NCI-H1048 (cell line): ENCODE measurements at places on chromosomes 6 and 20.

DNA sequence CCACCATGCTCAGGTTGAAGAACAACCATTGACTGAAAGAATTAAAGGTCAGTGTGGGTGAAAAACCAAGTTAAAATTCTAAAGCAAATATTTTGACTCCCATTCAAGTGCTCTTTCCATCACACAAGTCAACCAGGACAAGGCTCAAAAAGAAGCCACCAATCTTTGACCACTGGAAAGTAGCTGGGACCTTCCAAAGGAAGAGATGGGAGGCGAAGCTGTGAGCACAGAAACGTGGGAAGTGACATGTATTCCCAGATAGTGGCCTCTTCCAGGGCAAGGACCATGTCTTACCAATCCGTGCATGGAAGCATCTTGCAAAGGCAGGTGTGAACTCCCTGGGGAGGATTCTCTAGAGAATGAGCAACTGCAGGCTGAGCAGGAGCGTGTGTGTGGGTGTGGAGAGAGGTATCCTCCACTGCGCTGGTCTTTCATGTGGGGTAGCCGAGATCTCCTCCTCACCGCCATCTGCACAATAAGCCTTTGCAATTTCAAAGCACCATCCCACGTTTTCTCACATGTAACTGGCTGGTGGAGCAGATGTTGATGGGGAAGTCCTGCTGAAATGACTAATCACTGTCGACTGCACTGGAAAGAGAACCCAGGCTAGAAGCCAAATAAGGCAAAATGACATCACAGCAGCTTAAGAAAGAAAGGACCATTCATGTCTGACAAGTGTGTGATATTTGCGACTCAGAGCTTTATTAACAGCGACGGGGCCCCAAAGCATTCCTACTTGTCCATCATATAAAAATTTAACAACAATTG is 189.4 kb upstream of the RREB1 start:
- no peak for DNase-seq

- DNase-seq = no peak
These were observed 526.0 kb downstream of the UTRN start for GRCh38 chr6:144811140-144811539.

GRCh38 chr6:42916288-42916687 is 435 bp downstream of the PTCRA start:
- no peak for DNase-seq

DNA sequence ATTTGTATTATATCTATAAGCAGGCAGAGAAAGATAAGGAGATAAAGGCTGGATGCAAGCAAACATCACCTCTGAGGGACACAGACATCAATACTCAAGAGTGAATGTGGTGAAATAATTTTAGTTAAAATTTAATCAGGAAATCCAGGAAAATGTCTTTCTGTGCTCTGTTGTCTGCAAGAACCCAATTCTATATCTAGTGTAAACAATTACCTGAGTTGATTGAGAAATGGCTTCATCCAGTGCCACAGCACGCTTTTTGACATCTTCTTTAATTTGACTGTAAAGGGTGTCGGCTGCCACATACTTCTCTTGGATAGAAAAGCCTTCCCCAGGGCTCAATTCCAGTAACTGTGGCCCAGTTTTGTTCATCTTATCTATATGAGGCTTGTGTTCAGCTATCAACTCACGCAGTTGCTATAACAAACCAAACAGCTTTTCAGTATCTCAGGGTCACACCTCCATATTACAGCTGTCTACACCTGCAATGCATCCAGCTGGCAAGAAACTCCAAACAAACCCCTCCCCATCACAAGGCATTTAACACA is 131.6 kb downstream of the DST start:
- DNase-seq = no peak

GRCh38 chr6:140597181-140597580 is 1222.7 kb upstream of the CITED2 start:
- no peak for DNase-seq

- no peak for DNase-seq
These were observed 1.6 kb downstream of the SCAND1 start for GRCh38 chr20:35952480-35953386.

- no peak for DNase-seq
These were observed 139.9 kb downstream of the MOXD1 start for GRCh38 chr6:132261354-132261753.

DNA sequence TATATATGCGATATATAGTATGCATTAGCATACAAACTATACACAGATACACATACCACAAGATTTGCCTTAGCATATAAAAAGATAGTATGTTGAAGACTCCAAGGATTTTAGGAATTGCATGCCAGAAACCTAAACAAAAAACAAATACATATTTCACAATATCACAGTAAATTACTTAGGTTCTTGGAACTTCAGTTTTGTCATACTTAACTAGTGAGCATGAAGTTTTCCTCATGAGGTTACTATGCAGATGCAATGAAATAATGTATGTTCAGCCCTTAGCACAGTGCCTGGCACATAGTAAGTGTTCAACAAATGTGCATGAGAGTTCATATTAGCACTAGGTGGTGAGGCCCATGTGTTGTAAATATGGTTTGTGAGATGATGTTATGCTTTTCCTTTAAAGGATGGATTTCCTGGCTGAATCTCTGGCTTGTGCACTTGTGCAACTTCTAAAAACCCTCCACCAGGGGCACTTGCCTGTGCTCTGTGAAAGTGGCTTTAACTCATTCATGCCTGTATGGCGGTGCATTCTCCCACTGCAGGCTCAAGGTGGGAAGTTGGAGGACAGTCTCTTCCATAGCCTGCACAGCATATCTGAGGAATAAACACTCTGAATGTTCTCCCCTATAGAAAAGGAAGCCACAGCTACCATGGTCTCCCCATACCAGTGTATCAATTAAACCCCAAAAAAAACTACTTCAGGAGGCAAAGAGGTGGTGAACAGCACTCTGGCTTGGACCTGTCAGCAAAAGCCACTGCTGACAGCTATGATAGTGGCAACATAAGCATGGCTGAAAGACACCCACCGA is 624.1 kb upstream of the CDH4 start:
- DNase-seq = no peak
